ENCODE measurements at places on chromosomes 2 and 18. TPM values are rescaled to one million over a fixed set of nuclear protein-coding genes. Genes with fewer than 3 reads are reported as not detected.

GRCh38 chr2:122203523-122203922 is 448.1 kb downstream of the TSN start:
- peak; percentile 19 for DNase-seq

- no peak for DNase-seq
Observed at GRCh38 chr2:121455446-121455845, 75.2 kb upstream of the RNU4ATAC start.

GRCh38 chr2:240478346-240479110 is 43.1 kb downstream of the GPC1 start:
- no peak for DNase-seq

DNA sequence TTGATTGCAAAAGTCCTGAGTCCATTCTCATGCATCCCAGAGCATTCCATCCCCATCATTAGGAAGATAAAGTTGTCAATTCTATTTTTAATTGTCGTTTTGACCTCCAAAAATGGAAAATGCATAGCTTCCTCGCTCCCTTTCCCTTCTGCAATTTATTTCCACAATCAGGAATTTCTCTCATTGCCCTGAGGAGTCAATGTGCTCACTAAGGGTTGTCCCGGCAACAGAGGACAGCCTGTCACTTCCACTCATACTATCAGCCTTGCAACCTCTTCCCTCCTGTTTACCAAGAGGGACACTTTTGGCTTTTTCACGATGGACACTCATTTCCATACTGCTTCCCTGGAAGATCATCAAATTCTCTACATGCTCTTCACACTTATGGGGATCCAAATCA is 164.8 kb downstream of the MYO5B start:
- no peak for DNase-seq

GRCh38 chr18:61972389-61973264 is 79.8 kb upstream of the RNF152 start:
- no peak for DNase-seq

DNA sequence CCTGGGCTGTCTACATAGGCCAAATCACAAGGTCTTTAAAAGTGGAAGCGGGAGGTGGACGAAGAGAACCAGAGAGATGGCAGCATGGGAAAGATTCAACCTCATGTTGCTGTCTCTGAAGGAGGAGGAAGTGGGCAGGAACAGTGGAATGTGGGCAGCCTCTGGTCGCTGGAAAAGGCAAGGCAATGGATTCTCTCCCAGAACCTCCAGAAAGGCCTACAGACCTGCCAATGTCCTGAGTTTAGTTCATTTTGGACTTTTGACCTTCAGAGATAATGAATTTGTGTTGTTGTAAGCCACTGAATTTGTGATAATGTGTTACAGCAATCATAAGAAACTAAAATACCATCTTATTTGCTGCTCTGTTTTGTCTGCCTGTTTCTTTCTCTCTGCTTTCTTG is 122.5 kb downstream of the RNF152 start:
- DNase-seq, result no peak

- DNase-seq, result no peak
Observed at GRCh38 chr2:98515250-98515991, 70.8 kb downstream of the INPP4A start.

DNA sequence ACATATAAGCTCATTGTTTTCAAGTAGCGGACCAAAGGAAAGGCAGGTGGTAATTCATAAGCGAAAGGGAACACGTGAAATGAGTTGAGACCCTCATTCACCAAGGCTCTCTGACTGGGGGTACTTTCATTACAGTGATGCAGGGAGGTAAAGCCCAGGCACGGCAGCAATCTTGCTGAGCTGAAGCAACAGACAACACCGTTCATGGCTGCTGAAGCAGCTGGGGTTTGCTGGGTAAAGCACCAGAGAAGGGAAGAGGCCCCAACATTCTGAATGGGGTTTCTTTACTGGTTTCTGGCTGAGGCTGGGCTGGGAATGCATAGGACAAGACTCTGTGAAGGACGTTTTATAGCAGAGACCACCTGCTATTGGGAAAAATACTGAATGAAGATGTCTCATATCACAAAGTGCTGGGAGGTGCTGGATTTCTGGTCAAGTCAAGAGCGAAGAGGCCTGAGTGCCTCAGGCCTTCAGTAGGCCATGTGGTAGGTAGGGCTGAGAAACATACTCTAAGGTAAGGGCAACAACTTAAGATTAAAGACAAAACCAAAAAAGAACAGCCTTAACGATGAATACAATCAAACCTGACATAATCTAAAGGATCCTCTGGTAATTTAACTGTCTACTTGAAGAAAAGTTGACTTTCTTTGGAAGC is 324.7 kb upstream of the PIK3C3 start:
- no peak for DNase-seq

The ITPRID2 gene
- 62.9 TPM for polyA plus RNA-seq

- no peak for DNase-seq
Observed at GRCh38 chr2:85925216-85925671, 36.5 kb upstream of the ST3GAL5 start.

The RNPEPL1 gene
- 7.3 TPM for polyA plus RNA-seq

The TMEM178A gene
- polyA plus RNA-seq, result 2.0 TPM

DNA sequence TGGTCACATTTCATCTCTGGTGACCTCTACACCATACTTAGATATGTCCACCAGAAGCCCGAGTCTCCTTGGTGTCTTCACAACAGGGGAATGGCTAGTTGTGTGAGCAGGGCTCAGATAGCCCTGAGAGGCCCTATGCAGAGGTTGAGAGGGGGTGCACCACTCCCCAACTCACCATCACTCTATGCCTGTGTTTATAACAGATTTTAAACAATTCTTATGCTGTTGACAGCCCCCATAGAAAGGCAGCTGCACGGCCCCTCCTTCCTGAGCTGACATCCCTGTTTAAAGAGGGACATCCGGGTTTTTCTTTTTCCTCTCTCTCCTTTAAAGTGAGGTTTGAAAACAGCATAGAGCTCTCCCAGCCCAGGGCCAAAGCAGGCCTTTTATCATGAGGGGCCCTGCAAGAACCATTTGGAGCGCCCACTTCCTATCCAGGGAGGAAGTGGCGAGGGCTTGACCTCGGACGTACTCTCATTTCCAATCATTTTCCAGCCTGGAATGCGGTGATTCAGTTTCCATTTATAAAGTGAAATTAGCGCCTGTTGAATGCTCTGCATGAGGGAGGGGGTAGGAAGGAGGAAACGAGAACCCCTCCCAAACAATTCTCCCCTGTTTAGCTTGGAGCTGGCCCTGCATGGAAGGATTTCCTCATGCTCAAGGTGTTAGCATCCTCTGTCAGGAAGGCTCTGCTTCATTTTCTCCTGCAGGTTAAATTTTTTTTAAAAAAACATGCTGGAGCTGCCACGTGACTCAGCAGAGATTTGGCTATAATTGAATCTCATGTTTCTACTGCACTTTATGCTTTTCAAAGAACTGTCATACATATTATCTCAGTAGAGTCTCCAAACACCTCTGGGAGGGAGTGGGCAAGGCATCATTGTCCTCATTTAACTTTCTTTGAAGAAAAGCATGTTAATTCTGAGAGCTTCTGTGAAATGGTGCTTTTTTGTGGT is 117.5 kb downstream of the DDX1 start:
- DNase-seq, result no peak

DNA sequence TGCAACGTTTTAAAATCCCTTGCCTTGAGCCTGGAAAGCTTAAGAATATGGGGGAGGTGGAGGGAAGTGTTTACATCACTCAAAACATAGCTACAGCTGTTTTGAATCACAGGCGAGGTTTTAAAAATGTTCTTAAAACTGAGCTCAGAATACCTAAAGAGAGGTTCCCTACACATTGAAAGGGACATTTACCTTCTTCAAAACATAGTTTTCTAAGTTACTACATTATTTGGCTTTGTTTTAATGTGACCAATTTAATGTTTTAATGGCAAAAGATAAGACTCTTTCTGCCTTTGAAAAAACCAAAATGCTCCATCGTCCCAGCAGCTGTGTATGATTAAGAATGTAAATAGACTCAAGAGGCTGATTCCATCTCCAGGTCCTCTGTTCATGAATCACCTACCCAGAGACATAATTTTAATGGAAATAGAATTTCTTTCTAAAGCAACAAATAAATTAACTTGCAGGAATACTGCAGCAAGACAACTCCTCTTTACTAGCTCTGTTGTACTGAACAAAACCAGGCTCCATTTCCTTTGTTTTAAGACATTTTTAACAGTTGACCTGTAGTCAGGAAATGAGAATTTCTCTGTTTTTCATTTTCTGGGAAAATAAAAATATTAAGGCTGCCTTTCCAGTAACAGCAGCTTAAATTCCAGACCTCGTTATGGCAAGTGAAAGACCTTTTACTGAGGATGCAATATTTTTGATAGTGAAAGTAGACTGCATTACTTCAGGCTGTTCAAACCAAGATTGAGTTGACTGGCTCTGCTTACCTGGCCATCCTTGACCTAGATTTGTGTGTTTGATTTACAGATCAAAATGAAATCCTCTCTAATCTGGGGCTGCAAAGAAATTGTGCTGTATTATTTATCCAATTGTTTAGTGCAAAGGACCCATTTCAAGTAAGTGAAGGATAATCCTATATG is 33.7 kb upstream of the WDR75 start:
- peak; percentile 85 for DNase-seq

- DNase-seq, result no peak
Observed at GRCh38 chr2:47521666-47522285, 118.8 kb downstream of the MSH2 start.

GRCh38 chr2:43227830-43228281 is 1.4 kb upstream of the ZFP36L2 start:
- no peak for DNase-seq

GRCh38 chr2:45843136-45843535 is 191.7 kb downstream of the PRKCE start:
- DNase-seq, result no peak

DNA sequence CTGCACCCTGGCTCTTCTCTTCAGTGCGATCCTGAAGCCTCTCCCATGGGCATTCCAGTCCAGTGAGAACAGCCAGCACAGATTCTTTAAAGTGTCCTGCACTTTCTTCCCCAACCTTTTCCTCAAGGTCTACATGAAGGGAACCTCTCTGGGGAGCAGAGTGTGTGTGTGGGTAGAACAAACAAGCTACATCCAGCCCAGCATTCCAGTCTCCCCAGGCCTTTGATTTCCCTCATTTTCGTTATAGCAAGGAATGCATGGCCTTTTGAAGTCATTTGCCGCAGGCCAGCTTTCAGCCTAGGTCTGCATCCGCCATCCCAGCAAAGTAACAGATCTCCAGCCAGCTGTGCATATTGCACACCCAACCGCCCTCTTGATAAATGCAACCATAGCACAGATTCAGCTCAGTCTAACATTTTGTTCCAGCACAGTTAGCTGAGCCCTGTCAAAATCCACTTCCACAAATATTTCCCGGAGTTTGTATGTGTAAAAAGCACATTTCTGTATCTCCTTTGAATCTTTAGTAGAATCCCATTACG is 44.6 kb downstream of the CD8B2 start:
- DNase-seq, result no peak

DNA sequence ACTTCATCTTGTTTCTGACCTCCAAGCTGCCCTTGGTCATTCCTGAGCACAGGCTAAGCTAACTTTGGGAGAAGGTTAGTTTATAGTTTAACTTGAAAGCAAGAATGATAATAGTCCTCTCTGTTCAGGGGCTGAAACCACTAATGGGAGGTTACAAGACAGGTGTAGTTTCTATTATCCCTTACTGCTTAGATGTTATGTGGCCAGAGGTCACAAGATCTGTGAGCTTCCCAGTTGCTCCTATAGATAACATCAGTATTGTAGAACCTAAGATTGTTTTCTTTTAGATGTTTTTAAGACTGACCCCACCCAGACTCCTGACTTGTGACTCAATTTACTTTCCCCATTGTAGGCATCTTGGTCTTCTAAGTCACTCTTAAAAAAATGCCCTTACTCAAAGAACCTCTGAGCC is 94.8 kb upstream of the LPIN2 start:
- DNase-seq, result no peak

GRCh38 chr2:119160361-119160990 is 1.9 kb upstream of the C1QL2 start:
- no peak for DNase-seq

The SERPINB12 gene
- not detected for polyA plus RNA-seq

GRCh38 chr18:52657043-52657805 is 317.2 kb downstream of the DCC start:
- DNase-seq, result no peak

GRCh38 chr2:181457121-181457740 is at the start of gene ITGA4:
ITGA4 (plus strand) TSS chr2:181457386; CDS start chr2:181457655, 269 bp downstream.
- DNase-seq, result no peak

- DNase-seq, result no peak
Observed at GRCh38 chr2:239268082-239268481, 132.7 kb downstream of the HDAC4 start.

The GKN1 gene
- not detected for polyA plus RNA-seq

The MARCO gene
- not detected for polyA plus RNA-seq

- DNase-seq, result no peak
Observed at GRCh38 chr18:1011349-1011748, 106.7 kb downstream of the ADCYAP1 start.

- peak; percentile 40 for DNase-seq
Observed at GRCh38 chr2:165016772-165017411, 61.6 kb upstream of the SLC38A11 start.

DNA sequence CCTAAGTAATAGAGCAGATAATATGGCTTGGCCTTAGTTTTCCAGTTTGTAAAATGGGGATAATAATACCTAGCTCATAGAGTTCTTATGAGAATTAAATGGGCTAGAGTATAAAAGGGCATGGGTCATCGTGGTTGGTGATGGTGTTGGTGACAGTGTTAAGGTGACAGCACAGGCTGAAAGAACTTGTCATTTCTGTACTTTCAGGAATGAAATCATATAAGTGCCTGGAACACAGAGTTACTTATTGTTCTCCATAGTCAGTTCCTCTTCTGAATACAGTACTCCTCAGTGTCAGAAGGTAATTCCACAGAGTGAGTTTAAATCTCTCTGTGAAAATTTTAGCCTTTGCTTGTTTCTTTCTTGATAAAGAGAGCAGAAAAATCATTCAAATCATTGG is 42.4 kb downstream of the KIF5C start:
- DNase-seq, result no peak

The DTNA gene
- polyA plus RNA-seq, result 5.5 TPM

The NTSR2 gene
- polyA plus RNA-seq, result not detected

GRCh38 chr2:120428748-120429147 is 82.8 kb downstream of the INHBB start:
- no peak for DNase-seq

The ZNF521 gene
- 29.3 TPM for polyA plus RNA-seq
